ENCODE measurements at places on chromosomes 5 and 9.

DNA sequence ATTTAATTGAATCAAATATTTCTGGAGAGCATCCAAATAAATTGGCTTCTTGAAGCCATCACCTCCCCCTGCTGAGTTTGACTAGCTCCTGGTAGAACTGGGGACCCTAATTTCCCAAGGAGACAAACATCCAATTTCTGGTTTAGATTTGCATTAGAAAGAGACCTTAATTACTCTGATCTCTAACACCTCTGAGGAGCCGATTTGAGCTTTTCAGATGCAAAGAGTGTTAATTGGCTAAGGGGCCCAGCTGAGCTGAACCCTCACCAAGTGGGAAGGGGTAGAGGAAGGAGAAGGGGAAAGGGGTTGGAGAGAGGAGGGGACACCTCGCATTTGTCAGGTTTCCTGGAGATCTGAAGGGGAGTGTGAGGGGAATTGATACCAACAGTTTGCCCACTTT lies 145.4 kb upstream of the SHB start:
- DNase-seq: no peak

DNA sequence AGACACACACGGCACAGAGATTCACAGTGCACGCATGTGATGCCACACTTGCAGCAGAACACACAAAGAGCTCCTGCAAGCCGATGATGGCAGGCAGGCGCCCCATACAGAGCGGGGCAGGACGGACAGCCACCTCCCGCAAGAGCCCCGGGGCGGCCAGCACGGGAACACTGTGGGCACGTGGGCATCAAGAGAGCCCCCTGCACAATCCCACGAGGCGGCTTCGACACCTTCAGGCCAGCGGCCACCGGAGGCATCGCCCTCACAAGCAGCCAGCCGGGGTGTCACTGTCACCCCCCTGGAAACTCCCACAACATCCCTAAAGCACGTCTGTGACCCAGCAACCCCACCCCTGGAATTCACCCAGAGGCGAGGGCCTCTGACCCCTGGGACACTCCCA lies 17.9 kb downstream of the TERT start:
- DNase-seq: no peak

GRCh38 chr5:138949988-138950387 lies 74.9 kb upstream of the LRRTM2 start:
- DNase-seq: no peak

GRCh38 chr9:105127863-105128220 lies 116.6 kb upstream of the SLC44A1 start:
- no peak for DNase-seq

DNA sequence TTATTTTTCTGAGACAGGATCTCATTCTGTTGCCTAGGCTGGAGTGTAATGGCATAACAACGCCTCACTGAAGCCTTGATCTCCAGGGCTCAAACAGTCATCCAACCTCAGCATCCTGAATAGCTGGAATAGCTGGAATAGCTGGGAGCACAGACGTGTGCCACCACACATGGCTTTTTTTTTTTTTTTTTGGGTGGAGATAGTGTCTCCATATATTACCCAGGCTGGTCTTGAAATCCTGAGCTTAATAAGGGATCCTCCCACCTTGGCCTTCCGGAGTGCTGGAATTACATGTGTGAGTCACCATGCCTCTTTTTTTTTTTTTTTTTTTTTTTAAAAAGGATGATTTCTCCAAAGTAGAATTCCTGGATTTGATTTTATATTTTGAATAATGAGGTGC lies 60.7 kb downstream of the NSD1 start:
- DNase-seq: no peak

GRCh38 chr5:96528826-96529474 lies 95.9 kb upstream of the PCSK1 start:
- no peak for DNase-seq

DNA sequence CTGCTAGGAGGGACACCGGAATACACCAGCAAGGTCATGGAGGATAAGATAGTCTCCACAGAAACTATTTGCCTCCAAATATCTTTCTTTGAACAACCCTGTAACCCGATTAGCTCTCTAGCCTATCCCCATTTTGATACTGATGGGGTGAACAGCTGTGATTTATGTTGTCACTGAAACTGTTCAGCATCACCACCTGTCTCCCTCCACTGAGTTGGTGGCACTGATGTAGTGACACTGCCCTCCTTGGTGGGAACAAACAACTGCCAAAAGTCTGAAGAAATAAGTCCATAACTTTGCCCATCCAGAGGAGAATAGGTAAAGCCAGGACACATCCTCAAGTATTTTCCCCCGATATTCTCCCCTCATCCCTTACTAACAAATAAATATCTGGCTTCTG lies 24.3 kb upstream of the KCNV2 start:
- DNase-seq: no peak

GRCh38 chr9:132401824-132402223 lies 4.8 kb downstream of the TTF1 start:
- DNase-seq: no peak

DNA sequence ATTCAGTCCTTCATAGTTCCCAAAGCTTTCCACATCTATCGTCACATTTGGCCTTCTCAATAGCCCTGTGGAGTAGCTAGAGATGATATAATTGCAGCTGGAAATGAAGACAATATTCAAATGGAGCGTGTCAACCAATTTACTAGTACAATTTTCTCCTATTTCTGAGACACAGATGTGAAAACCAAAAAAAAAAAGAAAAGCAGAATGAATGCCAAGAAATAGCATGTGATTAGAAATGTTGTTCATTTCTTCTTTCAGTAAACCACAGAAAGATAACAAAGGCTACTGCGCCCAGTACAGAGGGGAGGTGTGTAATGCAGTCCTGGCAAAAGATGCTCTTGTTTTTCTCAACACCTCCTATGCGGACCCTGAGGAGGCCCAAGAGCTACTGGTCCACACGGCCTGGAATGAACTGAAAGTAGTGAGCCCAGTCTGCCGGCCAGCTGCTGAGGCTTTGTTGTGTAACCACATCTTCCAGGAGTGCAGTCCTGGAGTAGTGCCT lies 99.0 kb downstream of the MUSK start:
- DNase-seq: no peak

DNA sequence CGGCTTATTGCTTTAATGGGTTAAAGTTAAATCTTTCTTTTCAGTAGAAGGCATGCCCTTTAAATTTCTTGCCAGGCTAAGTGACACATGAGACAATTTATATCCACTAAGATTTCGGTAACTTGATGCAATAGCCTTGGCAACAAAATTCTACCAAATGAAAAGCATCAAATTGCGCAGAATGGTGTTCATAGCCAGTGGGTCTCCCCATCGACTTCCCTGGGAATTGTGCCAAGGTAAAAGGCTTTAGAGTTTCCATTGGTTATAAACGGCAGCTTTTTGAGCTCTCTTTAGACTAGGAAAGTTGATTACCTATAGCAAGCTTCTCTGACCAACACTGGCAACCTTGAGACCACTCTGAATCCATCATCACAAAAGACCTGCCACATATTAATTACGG lies 358.4 kb downstream of the ARRDC3 start:
- DNase-seq: no peak

DNA sequence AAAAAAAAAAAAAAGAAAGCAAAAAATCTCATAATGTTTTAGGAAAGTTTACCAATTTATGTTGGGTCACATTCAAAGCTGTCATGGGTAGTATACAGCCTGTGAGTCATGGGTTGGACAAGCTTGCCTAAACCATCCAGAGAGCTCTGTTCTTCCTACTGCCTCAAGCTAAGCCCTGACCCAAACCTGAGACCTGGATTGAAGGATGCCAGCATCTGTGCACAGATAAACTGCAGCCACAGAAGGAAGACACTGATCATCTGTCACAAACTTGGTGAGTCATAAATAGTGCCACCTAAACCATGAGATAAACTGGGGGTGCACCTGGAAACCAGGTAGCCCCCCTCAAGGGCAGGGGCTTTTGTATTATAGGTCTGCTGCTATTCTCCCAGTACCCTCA lies 31.0 kb downstream of the CSF2 start:
- no peak for DNase-seq

DNA sequence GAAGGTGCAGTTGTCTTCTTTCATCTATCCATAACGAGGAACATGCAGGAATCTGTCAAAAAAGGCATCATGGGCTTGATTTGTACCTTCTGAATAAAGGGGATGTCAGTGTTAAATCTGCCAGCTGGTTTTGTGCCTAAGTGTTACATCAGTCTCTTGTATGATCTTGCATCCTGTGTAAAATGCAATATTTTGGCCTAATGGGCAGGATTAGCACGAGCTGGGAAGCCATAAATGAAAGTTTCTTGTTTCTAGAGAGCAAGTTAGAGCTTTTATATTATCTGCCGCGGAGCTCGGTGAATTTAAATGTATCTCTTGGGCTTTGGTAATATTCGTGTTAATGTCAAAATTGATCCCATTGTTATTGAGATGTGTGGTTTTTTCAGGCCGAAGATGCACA lies 526.1 kb upstream of the WWC1 start:
- DNase-seq: no peak

- no peak for DNase-seq
These were observed 70.2 kb upstream of the STXBP1 start for GRCh38 chr9:127541865-127542264.

DNA sequence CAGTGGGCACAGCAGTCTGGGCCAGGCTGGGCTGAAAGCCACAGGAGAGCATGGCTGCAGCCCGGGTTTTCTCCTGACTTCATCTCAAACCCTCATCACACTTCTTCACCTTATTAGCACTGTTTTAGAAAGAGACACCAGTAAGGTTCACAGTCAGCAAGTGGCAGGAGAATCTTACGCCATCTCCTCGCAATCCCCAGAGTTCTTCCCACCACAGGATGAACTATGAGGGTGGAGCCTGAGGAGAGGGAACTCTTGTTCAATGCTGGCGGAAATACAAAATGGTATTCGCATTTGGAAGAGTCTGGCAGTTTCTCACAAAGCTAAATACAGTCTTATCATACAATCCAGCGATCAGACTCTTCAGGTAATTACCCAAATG lies 14.7 kb downstream of the BICD2 start:
- DNase-seq: no peak

DNA sequence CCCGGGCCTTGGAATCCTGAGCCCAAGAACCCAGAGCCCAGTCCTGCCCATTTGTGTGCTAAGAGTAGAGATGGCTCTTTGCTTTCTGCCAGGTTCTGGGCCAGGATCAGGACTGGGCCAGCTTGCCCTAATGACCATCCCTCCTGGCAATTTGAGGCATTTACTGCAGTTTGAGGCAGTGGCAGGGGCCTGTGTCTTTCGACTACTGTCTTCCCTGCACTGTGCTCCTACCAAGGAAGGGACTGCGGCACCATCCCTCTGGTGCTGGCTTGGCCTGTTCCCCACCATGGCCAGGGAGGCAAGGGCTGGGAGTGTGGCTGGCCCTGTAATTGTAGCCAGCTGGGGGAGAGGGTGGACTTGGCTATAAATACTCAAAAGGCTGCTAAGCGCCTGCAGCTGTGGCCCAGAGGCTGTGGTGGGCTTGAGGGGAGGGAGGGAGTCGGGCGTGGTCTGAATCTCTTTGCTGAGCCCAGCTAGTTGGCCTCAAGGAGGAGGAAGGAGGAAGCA lies 4.6 kb downstream of the ENHO start:
- DNase-seq: no peak

DNA sequence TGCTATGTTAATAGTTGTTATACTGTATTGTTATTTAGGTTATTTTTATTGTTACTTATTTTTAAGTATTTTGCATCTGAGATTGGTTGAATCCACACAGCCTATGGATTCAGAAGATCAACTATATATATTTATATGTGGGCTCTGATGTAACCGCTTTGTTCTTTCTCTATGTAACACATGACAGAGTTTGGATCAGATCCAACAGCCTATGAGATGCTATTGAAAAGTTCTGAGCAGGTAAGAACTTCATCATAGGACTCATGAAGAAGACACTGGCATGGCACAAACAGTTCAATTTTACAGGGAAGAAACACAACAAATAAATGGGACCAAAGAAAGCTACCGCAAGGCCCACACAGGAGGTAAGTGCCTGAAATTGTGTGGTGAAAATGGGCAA lies 93.4 kb downstream of the GNAQ start:
- no peak for DNase-seq

GRCh38 chr5:179435731-179436315 lies 90.6 kb upstream of the ADAMTS2 start:
- DNase-seq: no peak

DNA sequence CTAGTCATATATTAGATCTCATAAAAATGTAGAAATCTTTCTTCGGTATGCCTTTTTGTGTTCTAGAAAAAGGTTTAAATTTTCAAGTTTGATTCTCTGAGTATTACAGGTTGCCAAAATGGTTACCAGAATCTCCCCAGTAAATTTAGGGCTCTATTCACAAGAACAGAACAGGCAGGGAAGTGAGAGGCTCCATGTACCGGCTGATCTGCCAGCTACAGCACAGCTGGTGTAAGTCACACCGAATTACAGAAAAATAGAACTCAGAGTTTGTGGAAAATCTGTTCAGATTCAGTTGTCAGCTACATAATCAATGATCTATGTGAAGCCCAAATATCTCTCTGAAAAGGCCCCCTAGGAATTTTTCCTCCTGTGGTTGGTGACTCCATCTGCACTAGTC lies 10.5 kb downstream of the FAM81B start:
- no peak for DNase-seq

DNA sequence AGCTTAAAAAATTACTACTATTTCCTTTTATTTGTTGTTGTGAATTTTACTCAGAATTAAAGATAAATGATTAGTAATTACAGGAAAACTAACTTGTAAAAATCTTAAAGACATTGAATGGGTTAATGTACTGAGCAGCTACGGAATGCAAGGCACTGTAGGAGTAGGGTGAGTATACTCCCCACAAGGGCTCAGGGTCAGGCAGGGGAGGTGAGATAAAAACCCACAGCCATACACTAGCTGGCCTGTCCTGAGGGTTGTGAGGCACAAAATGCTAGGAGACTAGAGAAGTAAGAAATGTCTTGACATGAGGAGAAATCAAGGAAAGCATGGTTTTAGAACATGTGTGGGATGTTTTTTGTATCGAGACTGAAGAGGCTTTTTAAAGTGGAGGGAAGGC lies 13.4 kb downstream of the ZBED3 start:
- no peak for DNase-seq

DNA sequence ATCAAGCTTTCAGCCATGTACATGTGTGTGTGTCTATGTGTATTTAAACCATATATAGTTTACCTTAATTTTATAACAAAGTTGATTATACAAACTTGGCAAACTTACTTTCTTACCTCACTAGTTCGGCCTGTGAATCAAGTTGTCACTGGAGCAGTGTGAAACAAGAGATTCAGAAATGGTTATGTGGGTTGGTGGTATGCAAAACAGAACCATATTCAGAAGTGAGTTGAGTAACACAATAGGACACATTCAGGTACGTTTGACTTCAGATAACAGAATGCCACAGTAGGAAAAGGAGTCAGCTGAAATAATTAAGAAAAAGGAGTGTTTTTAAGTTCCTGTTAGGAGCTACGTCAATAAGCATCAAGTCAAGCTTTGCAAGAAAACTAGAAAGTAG lies 21.5 kb downstream of the XPA start:
- no peak for DNase-seq

- no peak for DNase-seq
These were observed 187.5 kb downstream of the MED10 start for GRCh38 chr5:6190838-6191237.

DNA sequence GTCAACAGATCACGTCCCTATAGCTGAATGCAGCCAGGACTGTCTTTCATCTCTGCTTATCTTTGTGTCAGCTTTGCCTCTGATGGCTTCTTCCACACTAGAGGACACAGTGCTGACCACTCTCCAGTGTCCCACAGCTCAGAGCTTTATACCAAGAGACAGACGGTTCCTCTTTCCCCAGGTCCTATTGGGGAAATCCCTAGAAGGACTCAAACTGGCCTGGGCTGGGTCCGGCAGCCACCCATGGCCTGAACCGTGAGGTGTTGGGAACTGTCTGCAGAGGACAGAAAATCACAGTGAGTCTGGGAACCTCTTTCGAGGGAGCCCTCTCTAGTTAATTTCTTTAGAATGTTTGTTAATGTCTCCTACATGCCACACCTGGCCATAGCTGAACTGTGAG lies 68.3 kb upstream of the SHB start:
- no peak for DNase-seq
